ENCODE measurements at places on chromosomes 5 and 9.

DNA sequence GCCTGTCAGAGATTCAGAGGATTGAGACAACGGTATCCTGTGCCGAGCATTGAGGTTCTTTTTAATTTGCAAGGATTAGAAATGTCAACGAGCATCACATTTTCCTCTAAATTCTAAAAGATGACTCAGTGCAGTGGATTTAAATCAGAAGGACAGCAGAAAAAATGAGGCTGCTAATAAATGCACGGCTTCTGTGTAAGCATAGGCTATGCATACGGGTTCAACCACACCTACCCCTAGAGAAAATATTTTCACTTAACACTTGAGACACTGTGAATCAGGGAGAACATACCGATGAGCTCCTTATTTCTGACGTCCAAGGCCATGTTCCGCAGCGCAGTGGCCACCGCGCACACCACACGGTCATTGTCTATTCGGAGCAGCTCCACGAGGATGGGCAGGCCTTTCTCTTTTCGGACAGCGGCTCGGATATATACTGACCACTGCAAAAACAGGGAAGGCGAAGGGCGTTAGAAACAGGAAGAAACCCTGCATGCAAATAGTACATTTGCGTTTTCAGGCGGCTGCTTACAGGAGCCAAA, 321.4 kb upstream of the DAP start:
- no peak for DNase-seq

GRCh38 chr5:94218374-94218773, 400.0 kb downstream of the KIAA0825 start:
- peak; percentile 93 for DNase-seq

- no peak for DNase-seq
Measured at GRCh38 chr5:5523066-5523505, 100.6 kb downstream of the ICE1 start.

DNA sequence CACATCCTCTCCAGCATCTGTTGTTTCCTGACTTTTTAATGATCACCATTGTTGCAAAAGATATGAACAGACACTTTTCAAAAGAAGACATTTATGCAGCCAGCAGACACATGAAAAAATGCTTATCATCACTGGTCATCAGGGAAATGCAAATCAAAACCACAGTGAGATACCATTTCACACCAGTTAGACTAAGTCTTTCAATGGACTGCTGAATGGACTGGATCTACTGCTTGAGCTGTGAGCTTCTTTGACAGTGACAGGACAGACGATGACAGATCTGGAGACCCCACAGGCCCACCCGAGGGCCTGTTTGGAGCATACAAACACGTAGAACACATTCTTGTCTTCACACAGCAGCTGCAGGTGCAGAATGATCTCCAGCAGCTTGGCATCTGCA, 266.1 kb upstream of the RIOK2 start:
- DNase-seq = no peak

DNA sequence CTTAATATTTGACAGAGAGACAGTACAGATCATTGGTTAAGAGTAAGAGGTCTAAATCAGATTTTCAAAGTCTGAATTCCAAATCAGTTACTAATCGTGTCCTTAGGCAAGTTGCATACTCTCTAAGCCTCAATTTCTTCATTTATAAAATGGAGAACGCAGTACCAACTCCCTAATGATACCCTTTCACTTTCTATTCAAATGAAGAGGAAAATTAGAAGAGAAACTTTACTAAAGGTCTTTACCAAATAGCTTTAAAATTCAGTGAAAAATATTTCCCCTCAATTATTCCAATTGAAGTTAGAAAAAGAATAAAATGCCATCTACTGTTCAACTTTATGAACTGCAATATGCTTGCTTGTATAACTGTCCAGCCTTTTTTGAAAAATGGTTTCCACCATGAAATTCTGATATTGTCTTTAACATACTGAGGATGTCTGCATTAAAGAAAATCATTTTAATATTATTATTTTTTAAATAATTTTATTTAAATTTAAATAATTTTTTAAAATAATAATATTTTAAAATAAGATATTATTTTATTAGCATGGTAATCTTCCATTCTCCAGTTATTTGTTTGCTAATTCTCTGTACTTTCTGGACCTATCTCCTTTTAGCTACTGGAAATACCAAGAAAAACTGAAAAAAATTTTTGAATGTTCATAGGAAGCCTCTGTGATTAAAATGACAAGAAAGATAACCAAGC, 36.0 kb downstream of the POC5 start:
- peak; percentile 52 for DNase-seq

DNA sequence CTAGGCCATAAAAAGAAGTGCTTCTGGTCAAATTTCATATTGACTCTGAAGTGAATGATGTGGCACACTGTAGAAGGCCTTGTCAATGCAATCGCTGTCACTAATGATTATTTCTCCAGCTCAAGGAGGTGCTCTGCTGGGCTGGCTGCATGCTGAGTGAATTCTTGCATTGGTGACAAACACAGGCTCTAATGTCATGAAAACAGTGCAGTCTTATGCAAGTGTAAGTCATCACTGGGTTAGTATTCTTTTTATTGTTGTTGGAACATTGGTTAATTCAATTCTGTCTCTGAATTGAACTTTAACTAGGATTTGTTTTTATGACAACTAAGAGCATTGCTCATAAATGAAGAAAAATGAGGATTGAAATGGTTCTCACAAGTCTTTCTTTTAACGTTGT, 57.3 kb upstream of the CD180 start:
- no peak for DNase-seq

GRCh38 chr9:96048956-96049831, 173.7 kb downstream of the ERCC6L2 start:
- DNase-seq = no peak

DNA sequence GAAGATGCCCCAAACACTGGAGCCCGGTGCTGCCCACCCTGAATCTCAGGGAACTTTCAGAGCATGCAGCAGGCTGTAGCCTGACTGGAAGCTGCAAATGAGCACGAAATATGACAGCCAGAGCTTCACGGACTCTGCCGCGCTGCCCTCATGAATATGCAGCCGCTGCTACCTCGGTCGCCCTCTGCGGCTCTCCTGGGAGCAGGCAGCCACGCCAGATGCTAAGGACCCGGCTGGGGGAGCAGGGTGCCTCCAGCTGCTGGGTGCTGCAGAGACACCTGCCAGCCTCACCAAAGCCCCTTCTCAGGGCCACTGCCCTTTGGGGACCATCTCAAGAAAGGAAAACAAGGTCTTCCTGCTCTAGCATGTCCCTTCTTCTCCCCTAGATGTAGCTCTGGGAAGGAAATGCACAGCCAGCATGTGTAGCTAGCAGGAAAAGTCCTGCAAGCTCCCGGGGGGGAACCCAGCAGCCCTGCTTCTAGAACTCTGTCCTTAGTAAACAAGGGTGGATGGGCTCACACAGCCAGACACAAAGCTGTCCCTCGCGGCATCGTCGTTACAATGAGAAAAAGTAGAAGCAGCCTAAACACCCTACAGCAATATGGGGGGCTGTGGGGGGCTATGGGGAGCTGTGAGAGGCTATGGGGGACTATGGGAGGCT, 56.8 kb upstream of the OLFM1 start:
- no peak for DNase-seq

- peak; percentile 3 for DNase-seq
Measured at GRCh38 chr5:175728885-175729828, 71.3 kb downstream of the HRH2 start.

- no peak for DNase-seq
Measured at GRCh38 chr5:89710006-89710405, 699.5 kb downstream of the CETN3 start.

DNA sequence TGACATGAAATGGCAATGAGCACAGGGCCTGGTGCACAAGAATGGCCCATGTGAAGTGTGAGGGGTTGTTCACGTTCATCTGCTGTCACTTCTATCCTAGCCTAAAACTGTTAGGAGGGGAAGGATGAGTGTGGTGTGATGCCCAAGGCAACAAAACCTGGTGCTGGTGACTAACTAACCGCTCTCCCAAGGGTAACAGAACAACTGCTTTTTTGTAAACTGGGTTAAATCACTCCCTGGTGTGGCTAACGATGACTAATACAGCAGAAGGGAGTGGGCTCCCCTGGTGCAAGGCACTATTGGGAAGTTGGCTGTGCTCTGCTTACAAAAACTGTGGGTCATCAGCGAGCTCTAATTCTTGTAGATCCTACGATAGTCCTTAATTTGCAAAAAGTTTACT, 103.2 kb upstream of the VCAN start:
- DNase-seq = peak; percentile 85

GRCh38 chr5:143771189-143771588, 40.8 kb upstream of the HMHB1 start:
- DNase-seq = no peak

DNA sequence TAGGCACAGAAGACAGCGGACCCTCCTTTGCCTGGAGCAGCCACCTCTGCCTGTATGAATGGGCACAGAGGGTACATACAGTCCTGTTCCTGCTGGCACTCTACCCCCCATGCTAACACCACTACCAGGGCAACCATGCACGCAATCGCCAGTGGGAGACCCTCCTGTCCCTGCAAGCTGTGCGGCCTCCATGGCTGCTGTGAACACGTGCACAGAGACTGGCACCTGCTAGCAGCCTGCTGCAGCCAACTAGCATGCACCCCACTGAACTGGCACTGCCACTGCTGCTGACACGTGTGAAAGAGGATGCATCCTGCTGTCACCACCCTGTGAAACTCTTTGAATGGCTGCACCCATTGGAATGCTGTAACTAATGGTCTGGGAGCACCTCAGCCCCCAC, 885.2 kb upstream of the ARRDC3 start:
- DNase-seq = no peak

DNA sequence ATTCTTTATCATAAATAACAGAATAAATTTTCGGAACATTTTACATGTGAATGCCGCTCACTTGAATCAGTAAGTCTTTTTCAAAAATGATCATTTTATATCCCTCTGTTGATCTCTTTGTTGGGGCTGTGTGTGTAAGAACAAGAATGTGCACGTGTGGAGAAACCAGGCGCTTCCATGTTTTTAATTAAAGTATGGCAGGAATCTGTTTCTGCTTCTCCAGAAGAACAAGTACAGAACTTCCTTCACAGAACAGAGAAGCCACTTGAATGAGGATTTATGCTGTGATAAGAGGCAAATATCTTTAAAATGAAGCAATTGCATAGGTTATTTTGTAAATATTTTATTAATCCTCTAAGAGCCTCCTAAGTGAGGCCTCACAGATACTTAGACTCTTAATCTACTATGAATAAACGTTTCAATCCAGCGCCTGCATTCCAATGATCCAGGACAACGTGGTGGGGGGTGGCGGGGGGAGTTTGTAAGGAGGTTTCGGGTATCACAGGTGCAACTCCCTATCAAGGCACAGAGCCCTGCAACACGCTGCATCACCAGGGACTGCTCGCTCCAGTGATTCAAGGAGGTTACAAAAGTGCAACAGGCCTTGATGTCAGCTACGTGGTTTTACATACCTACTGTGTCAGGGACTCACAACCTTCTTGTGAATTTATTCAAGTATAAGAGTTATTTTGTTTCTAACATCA, 409.2 kb downstream of the BNC2 start:
- no peak for DNase-seq

- DNase-seq = no peak
Measured at GRCh38 chr5:142663246-142663645, 22.6 kb downstream of the FGF1 start.

DNA sequence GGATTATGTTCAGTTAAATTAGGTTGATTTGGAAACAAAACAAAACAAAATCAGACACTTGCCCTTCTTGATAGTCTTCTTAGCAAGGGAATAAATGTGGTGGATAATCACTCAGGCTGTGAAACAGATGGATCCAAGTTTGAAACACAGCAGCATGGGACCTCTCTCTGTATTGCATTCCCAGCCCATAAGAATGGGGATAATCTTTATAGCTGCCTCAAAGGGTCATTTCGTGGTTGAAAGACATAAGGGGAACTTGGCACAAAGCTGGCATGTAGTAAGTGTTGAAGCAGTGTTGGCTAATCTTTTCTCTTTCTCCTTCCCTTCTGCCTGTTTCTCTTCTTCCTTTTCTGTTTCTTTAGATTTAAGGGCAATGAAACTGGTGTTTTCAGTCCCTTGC, 333.9 kb upstream of the TLE4 start:
- DNase-seq = no peak

GRCh38 chr5:432928-433791, 9.8 kb upstream of the EXOC3 start:
- no peak for DNase-seq

DNA sequence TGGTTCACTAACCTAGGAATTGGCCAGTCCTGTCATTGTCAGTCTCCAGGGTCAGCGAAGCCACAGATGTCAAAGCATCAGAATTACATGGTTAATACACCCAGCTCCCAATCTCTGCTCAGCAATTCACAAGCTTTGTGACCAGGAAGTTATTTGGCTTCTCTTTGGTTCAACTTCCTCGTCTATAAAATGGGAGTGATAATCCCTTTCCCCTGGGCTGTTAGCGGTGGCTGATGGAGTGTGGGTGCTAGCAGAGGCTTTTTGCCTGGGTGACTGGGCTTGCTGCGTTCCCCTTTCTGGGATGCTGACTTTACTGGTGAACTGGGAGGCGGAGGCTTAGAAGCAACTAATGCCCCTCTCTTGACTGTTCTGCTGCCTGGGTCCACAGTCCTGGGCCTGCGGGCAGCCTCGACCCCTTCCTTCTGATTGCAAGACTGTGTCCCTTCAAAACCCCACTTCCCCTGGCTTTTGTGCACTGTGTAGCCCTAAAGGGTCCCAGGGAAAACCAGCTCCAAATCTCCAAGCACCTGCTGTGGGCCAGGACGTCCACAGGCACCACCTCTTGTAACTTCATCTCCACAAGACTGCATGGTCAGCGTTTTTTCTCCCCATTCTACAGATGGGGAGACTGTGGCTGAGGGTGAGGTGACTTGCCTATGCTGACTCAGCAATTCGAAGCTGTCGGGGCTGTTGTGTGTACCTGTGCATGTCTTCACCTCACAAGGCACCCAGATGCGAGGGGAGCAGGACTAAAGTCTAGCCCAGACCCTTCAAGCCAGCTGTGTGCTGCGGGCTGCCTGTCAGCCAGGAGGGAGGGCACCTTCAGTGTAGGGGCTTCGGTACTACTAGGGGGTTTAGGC, 45.2 kb upstream of the NEURL1B start:
- no peak for DNase-seq

DNA sequence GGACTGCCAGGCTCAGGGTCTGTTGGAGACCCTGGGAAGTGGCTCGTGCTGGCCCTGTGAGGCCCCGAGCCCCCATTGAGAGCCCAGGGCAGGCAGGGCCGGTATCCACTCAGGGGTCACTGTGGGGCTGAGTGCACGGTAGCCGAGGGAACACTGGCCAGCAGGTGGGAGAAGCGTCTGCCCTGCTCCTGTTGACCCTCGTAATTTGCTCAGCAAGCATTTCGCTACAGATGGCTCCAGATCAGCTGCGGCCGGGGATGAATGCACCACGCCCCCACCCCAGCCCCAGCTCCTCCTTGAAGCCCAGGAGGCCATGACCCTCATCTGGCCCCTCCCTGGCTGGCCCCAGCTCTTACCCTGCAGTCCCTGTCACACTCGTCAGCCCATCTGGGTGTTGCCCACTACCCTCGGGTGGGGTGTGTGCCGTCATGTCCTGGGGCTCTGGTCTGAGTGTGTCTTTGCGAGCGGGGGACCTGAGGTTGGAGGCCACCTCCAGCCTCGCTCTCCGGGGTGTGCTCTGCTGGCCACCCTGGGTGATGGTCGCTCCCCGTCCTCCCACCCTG, 6.1 kb upstream of the NRARP start:
- no peak for DNase-seq
